ENCODE measurements at places on chromosomes 2 and 18. TPM values are rescaled to one million over a fixed set of nuclear protein-coding genes. Genes with fewer than 3 reads are reported as not detected.

DNA sequence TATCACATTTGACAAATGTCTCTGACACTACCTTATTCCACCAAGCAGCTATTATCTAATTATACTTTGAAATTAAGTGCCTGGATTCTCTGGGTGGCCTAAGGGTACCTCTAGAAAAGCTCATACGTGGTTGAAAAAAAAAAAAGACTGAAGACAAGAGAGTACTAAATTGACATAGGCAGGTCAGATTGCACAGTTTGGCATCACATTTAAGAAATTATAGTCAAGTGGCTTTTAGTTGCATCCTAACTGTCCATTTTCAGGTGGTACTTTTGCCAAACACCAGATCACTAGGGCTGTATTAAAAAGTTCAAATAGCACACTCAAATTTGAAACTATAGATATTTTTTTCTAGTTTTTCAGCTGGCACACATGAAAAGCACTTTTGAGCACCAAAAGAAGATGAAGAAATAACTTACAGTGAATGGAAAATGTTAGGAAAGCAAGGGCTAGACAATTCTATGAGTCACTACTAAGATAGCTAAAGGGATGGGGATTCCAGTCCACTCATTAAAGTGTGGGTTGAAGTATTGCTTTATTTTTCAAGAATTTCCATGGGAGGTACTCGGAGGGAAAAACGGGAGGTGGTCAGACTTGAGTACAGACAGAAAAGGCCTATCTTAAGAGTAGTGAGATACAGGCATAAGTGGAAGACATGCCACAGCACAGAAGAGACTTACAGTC, 106.5 kb upstream of the COL5A2 start:
- DNase-seq = no peak

DNA sequence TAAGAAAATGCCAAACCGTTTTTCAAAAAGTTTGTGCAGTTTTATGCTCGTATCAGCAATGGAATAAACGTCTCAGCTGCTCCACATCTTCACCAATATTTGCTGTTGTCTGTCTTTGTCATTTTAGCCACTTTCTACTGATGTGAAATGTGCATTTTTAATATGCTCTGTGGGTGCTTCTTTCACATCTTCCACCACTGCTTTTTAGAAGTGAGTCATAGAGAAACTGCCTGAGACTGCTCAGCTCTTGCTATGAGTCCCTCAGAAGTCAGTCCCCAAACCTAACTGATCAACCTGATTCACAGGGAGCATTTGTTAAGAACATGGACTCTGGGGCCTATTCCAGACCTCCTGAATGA, 41.0 kb upstream of the EPC2 start:
- no peak for DNase-seq

- no peak for DNase-seq
Measured at GRCh38 chr2:74458938-74459363, 713 bp downstream of the WBP1 start.

DNA sequence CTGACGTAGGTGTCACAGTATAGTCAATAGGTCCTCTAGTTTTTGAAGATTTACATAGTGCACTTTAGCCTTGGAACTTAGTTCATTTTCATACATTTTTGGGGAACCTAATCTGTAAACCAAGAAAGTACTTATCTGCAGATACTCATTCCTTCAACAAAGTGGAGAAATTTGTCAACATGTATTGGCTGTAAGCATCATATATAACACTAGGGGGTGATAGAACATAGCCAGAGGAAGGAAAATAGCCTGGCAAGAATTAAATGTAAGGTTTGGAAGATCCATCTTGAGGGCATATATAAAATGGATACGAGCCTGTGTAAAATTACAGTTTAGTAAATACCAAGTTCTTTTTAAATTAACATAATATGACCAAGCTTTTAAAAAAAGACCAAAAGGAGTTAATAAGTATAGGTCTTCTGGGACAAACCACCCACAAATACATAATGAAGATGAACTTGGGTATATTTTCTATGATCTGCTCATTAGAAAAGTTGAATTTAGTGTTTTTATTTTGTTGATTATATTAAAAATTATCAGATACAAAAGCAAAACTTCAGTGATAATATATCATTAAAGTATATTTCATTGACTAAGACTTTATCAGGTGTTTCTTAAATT, 18.2 kb downstream of the RPL37A start:
- no peak for DNase-seq

DNA sequence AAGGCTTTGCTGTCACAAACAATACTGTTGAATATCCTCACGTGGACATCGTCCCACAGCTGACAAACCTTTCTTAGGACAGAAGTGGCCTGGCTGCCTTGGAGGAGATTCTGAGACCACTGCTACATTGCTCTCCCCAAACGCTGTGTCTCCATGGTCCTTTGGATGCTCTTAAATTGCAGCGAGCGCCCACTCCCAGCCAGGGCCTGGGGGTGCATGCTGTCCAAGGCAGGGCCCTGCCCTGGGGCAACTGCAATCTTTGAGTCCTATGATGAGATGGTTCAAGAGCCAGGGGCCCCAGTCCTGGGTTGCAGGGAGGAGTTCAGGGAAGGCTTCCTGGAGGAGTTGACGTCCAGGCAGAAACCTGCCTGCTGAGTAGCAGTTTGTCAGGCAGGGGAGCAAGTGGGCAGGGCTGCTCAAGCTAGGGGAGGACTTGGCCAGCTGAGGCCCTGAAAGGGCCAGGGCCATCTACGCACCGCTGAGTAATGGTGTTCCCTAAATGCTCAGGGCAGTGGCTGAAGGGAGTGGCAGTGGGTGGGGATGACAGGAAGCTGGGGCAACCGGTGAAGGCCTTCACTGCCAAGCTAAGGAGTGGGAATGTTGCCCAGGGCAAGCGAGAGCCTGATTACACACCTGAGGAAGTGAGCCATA, 10.8 kb upstream of the SDC1 start:
- DNase-seq = no peak

GRCh38 chr2:65658881-65659280, 226.5 kb upstream of the SPRED2 start:
- DNase-seq = no peak

DNA sequence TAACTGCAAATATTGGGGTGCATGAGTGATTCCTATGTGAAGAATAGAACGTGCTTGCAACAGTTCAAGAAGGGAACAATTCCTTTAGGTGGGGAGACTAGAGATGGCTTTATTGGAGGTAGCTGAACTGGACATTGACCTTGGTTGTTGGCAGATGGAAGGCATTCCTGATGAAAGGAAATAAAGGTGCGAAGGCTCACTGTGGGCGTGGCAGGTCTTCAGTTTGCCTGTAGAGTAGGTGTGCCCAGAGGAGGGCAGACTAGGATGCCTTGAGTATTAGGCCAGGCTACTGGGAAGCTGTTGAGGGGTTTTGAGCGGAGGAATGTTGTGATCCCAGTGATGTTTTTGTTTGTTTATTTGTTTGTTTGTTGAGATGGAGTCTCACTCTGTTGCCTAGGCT, 2.8 kb downstream of the SPR start:
- DNase-seq = no peak

GRCh38 chr2:204274991-204275390, 270.3 kb upstream of the PARD3B start:
- DNase-seq = no peak

DNA sequence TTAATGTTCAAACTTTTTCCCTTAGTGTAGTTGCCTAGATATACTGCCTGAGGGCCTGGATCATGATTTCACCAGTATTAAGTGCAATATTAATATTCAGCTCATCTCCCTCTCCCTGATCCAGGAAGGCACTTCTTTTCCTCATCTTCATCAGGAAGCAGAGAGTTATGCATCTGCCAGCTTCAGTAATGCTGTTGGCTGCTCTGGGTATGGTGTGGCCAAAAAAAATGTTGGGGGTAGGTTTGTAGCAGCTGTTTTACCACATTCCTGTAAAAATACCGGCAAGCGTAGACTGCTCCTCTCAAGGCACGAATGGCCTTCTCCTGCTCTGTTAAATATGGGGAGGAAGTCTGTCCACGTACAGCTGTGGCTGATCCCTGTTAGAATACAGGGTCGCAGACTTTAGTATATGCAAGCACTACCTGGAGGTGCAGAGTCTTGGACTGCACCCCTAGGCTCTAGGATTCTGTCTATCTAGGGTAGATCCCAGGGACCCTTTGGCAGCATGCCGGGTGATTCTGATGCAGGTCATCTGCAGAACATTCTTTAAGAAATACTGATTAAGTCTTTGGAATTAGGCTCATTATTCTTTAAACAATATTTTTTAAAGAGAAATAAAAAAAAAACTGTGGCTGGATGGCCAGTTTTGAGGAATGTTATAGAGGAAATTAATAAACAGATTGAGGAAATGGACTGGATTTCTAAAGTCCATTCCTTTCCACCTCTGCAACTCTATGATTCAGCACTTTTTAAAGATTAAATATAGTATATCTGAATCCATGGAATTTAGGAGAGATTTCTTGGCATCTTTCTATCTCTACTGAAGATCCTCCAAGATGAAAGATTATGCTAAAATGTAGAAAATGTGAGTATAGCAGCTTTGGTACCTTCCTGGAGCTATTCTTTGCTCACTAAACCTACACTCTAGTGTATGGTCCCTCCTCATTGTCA, 21.0 kb upstream of the GLS start:
- DNase-seq = no peak

Gene PCARE
- polyA plus RNA-seq = 0.04 TPM

Gene SPATA3
- polyA plus RNA-seq = not detected

Gene MOB4
- 17.2 TPM for polyA plus RNA-seq

Gene RUFY4
- polyA plus RNA-seq = not detected

All from heart right ventricle (tissue), 16 donors.